ENCODE measurements at places on chromosomes 7 and 10.

- no peak for DNase-seq
These were observed 237.7 kb downstream of the WDR37 start for GRCh38 chr10:1293636-1294435.

GRCh38 chr7:10181996-10182395 lies 791.7 kb upstream of the PHF14 start:
- no peak for DNase-seq

GRCh38 chr10:104043185-104043830 lies 42.4 kb downstream of the COL17A1 start:
- DNase-seq: no peak

DNA sequence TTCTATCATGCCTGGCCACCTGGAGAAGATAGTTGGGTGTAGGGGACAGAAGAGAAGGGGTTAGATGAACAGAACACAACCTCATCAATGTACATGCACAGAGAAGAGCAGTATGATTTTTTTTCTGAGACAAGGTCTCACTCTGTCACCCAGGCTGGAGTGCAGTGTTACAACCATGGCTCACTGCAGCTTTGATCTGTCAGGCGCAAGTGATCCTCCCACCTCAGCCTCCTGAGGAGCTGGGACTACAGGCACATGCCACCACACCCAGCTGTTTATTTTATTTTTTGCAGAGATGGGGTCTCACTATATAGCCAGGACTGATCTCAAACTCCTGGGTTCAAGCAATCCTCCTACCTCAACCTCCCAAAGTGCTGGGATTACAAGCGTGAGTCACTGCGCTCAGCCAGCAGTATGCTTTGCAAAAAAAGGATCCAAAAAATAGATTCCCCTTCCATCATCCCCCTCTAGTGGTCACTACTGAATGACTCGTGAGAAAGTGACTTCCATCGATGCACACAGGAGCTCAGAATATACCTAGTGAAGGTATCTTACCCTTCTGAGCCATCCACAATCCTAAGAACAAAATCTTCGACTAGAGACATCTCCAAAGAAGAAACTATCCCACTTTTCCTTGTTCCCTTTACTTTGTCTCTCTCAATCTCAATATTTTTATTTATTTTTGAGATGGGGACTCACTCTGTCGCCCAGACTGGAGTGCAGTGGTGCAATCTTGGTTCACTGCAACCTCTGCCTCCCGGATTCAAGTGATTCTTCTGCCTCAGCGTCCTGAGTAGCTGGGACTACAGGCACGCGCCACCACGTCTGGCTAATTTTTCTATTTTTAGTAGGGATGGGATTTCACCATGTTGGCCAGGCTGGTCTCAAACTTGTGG lies 21.0 kb downstream of the ZCWPW1 start:
- peak; percentile 38 for DNase-seq

GRCh38 chr7:3267966-3268690 lies 32.9 kb upstream of the SDK1 start:
- DNase-seq: no peak

- no peak for DNase-seq
These were observed 112.5 kb upstream of the GHITM start for GRCh38 chr10:84026821-84027257.

DNA sequence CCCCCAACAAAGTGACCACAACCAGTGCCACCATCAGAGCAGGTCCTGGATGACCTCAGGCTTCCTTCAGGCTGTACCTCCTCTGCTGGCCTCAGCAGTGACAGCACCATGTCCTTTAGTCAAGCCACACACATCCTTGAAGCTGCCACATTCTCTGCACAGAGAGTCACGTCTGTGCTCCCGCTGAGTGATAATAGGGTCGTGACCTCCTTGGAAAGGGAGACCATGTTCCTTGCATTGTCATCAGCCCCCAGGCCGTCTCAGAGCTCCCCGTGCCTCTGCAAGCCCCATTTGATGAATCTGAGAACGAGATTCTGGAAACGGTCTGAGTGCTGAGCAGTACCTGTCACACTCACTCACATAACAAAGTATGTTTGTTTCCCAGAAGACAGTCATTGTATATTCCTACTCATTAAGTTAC lies 106.5 kb upstream of the PRR15 start:
- DNase-seq: no peak

- DNase-seq: no peak
These were observed 250.4 kb downstream of the RNLS start for GRCh38 chr10:88332503-88333247.

GRCh38 chr7:25586513-25586912 lies 358.2 kb upstream of the NPVF start:
- DNase-seq: no peak

- no peak for DNase-seq
These were observed 133.2 kb upstream of the ITGB1 start for GRCh38 chr10:33091201-33091600.

DNA sequence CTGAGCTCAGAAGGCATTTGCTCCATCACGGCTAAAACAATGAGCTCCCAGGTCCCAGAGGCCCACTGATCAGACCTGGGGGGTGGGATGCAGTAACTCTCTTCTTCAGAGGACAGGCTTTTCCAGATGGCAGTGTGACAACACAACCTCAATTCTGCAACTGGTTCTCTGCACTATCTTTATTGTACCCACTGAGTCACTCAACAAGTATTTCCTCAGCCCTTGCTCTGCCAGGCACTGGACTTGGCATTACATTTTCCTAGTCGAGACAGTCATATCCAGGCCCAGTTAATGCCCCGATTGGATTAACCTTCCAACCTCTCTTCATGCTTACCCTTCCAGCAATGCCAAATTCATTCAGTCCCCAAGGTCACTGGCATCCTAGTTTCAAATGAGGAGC lies 72.6 kb downstream of the JAZF1 start:
- DNase-seq: no peak

DNA sequence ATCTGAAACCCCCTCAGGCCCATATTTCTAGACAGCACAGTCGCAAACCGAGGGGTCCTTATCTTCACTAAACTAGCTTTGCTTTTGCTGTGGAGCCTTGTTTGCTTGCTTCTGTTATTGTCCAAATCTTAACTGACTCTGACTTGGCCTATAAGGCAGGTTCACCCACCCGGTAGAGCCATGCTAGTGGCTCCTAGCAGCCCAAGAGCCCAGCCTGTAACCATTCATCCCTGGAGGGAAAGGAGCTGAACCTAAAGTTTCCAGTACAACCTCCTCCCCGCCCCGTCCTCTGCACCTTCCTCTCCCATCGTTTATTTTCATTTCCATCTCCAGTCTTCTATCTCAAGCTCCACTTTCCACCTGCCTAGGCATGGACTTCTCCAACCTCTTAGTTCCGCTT lies 345.7 kb downstream of the PTPRN2 start:
- no peak for DNase-seq

DNA sequence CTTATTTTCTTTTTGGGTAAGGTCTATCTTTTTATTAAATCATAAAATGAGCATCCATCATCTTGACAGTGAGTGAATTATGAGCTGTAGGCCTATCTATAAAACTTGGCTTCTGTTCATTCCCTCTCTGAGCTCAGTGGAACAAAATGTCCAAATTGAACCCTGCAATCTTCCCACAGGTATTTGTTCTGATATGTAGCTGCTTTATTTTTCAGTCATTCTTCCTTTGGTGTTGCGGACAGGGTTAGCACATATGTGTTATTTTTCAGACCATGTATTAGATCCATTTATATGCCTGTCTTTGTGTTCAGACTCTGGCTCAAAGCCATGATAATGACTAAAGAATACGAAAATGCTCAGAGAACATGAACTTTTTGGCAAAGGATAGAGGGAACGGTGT lies 201.6 kb upstream of the KIAA1217 start:
- no peak for DNase-seq

- no peak for DNase-seq
These were observed 29.0 kb upstream of the BMS1 start for GRCh38 chr10:42753507-42754154.

DNA sequence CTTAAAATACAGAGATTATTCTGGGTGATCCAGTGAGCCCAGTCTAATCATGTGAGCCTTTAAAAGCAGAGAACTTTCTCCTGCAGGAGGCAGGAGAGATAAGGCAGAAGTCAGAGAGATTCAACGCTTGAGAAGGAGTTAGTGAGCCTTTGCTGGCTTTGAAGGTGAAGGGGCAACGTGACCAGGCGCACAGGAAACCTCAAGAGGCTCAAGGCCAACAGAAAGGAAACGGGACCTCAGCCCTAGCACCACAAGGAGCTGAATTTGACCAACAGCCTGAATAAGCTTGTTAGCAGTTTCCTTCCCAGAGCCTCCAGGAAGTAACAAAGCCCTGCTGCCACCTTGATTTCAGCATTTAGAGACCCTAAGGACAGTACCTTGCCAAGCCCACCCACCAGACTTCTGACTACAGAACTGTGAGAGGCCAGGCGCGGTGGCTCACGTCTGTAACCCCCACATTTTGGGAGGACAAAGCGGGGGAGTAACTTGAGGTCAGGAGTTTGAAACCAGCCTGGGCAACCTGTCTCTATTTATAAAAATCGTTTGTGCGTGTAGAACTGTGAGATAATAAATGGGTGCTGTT lies 87.3 kb upstream of the KAT6B start:
- no peak for DNase-seq

GRCh38 chr7:919114-919442 lies 35.4 kb downstream of the ADAP1 start:
- no peak for DNase-seq

- DNase-seq: no peak
These were observed 468 bp upstream of the IRF5 start for GRCh38 chr7:128937271-128937646.

- no peak for DNase-seq
These were observed 550.8 kb downstream of the IPMK start for GRCh38 chr10:57716884-57717283.

DNA sequence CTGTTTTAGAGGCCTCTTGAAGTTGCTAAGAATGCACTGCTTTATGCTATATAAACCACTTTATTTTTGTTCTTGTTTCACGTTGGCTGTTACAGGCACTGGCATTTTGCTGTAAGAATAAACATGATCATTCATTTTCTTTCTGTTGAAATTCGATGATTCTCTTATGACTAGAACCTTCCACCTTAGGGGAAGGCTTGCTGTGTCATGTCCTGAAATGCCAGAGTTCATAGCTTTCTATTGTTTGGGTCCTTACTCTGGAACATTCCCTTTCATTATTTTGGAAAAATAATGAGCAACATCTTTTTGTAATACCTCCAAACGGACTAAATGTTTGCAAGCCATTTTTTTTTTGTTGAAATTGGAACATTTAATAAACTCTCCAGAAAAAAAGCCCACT lies 495.1 kb upstream of the POT1 start:
- DNase-seq: no peak

Measured in stimulated activated CD4-positive, alpha-beta T cell treated with anti-CD3 and anti-CD28 coated beads, Interleukin-4, amount 100 ng/mL, for 4 hours (primary cell).